ENCODE measurements at places on chromosomes 5 and 9.

- DNase-seq: no peak
Measured at GRCh38 chr9:76373173-76373783, 20.9 kb downstream of the RFK start.

DNA sequence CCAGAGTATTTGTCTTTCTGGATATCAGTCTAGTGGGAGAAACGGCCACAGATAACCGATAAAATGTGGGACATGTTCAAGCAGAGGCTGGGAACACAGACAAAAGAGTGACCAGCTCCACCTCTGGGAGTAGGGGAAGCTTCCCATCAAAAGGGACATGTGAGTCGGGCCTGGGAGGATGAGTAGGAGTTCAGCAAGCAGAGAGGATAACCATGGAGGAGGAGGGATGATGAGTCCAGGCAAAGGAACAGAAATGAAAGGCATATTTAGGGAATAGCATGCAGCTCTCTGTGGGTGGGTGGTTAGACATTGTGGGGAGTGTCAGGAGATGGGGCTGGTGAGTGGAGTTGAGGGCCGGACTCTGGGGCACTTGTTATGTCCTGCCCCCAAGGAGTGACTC lies 61.5 kb downstream of the ERGIC1 start:
- no peak for DNase-seq

DNA sequence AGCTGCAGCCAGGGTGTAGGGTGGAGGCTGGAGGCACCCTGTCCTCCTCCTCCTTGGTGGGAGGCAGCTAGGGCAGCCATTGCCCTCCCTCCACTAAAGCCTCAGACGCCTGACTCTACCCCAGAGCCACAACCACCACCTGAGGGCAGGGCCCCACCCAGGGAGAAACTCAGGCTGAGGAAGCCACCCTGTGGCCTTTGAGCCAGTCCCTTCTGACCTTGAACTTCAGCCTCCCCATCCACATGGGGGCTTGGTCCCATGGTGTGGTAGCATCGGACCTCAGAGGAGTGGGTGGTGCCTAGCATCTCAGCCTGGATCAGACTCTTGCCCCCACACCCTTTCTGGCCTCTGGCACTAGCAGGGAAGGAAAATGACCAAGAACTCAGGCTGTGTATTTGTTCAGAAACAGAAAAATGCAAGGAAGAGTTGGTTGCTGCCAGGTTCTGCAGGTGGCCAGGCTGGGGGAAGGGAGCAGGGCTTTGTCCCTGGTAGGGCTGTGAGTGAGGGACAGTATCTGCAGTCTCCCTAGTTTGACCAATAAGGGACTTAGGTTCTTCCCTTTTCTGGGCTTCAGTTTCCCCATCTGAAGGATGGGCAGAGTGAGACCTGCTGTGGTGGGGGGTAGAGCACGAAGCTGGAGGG lies 3.2 kb downstream of the DAB2IP start:
- DNase-seq: no peak

GRCh38 chr9:131276891-131277286 lies 579 bp upstream of the FAM78A start:
- DNase-seq: no peak

- DNase-seq: no peak
Measured at GRCh38 chr5:50874306-50875001, 208.0 kb downstream of the PARP8 start.
